ENCODE measurements at places on chromosomes 1 and 21. TPM values are rescaled to one million over a fixed set of nuclear protein-coding genes. Genes with fewer than 3 reads are reported as not detected.

DNA sequence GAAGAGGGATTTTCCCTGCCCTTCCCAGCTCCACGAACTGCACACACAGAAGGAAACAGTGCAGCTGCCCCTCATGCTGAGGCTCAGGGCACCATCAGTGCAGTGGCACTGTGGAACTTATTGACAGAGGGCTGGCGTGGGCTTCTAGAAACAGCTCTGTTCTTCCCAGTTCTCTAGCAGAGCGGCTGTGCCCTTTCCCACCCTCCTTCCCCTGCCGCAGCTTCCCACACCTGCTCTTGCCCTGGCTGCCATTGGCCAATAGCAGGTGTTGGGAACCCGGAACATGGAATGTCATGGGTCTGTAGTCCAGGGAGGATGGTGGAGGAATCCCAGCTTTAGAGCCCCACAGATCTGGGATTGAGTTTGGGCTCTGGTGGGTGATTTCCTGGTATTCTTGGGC lies 343.8 kb downstream of the RPS6KC1 start:
- DNase-seq, result no peak

GRCh38 chr1:190837888-190838287 lies 360.2 kb upstream of the BRINP3 start:
- DNase-seq, result no peak

DNA sequence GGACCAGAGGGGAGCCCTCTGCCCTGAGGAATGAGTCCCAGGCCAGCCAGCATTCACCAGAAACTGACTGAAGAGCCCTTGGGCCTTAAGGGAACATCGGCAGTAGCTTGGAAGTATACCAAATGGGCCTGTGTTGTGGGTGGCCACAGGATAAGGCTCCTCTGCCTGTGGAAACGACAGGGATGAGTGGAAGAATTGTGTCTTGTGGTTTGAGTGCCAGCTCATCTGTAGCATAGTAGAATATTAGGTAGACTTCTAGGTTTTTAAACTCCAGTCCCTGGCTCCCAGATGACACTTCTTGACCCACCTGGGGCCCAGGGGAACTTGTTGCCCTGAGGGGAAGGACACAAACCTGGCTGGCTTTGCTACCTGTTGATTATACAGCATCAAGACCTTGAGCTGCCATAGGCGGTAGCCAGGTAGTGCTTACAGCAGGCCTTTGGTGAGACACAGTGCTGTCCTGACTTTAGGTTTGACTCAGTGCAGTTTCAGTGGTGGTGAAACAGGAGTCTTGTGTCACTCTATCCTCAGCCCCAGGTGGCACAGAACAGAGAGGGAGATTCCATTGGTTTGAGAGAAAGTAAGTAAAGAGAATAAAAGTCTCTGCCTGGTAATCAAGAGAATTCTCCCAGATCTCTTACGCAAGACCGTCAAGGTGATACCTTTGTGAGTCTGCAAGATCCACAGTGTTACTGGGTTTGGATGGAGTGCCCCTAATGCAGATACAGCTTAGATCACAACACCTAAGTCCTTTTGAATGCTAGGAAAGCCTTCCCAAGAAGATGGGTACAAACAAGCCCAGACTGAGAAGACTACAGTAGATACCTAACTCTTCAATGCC lies 50.2 kb downstream of the RABGAP1L start:
- DNase-seq, result no peak

- DNase-seq, result no peak
These were observed 43.4 kb upstream of the RD3 start for GRCh38 chr1:211535346-211535745.

DNA sequence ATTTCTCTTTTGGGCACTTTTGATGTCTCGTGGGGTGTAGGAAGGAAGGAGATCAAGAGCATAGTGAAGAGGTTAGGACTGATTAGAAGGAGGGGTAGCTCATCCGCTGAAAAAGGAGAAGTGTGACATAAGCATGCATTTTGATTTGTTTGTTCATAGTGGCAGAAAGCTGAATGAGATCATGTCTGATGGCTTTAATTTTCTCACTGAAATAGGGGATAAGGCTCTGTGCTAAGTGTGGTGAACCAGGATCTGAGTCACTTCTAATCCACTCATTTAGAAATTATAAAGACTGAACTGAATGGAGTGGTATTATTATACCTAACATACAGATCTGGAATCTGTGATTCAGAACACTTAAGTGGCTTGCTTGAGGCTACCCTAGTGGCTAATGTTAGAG lies 344.5 kb downstream of the PDE4B start:
- DNase-seq, result no peak

GRCh38 chr1:37255868-37256267 lies 218.5 kb upstream of the ZC3H12A start:
- DNase-seq, result no peak

- no peak for DNase-seq
These were observed 328.9 kb downstream of the PTBP2 start for GRCh38 chr1:97050506-97050905.

DNA sequence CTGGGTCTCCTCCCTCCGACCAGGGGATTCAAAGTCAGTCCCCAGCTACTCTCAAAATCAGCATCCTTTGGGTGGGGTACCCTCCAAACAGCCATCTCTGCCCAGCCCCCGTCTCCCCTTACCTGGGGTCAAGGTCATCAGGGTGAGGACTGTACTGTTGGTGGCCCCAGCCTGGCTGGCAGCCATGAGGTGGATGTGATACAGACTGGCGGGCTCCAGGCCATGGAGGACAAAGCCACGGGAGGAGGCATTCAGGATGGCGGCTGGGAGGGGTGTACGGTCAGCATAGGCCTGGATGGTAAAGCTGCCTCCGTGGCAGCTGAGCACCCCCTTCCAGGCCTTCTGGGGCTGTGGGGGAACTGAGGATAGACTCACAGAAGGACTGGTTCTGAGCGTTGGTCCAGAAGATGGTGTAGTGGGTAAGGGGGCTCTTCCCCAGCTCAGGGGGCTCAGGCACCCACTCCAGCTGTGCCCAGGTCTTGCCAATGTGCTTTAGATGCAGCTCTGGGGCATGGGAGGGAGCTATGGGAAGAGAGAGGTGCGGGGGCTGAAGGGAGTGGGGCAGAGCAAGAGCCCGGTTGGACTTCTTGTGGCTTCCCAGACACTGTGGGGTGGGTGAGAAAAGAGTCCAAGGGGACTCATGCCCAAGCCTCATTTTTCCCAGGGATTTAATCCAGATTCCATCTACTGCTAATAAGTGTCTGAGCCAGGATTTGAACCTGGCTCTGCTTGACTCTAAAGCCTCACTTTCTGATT lies 3.7 kb upstream of the MRPS15 start:
- DNase-seq, result no peak

GRCh38 chr1:33836911-33837310 lies 27.0 kb upstream of the HMGB4 start:
- DNase-seq, result no peak

DNA sequence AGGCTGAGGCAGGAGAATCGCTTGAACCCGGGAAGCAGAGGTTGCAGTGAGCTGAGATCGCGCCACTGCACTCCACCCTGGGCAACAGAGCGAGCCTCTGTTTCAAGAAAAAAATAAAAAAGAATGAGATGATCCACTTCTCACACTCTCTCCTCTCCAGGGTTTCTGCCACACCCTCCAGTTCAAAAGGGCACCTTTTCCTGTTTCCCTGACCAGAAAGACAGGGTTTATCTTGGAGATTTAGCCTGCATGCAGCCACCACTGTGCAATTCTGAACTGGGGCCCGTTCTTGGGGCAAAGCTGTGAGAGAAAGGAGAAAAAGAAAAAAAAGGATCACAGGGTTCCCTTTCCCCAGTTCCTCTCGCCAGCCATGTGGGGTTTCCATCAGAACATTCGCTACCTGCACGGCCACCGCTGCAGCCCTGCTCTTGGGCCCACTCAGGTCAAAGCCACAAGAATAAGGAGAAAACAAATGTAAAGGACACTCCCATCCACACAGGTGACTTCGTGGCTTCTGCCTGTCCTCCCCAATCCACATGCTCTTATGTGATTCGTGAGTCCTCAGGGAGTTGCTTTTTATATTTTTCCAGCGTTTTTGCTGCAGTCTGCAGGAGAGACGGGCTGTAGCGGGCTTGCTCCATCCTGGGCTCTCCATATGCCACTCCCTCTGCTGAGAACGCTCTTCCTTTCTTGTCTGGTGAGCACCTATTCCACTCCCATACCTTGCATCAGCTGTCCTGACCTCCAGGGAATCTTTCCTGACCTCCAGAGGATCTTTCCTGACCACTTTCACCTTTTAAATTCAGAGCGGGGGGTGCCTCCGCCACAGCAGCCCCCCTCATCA lies 26.4 kb downstream of the GNG4 start:
- DNase-seq, result no peak

The UBE2U gene
- not detected for polyA plus RNA-seq

Measured in BJ (cell line).